Effector CD4-positive, alpha-beta T cell (primary cell): ENCODE measurements at places on chromosomes 2 and 18.

GRCh38 chr2:39981883-39982311, 202.8 kb upstream of the THUMPD2 start:
- DNase-seq = no peak

- DNase-seq = no peak
These were observed 230.1 kb downstream of the GPD2 start for GRCh38 chr2:156666130-156666785.

DNA sequence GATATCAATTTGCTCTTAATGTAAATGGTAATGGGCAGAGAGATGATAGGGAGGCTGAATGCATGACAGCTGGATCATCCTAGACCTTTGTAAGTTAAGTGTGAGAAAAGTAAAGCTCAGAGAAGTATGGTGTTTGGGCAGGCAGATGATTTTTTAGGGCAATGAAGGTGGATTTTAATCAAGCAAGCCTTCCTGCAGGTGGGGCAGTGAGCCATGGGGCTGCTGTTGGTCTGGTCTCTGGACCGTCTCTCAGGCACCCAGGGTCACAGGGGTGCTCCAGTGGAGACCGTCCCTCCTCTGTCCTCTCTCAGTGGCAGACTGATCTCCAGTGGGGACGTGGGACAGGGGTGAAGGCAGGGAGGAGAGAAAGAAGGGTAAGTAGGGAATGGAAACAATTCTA, 69.8 kb upstream of the STK17B start:
- no peak for DNase-seq

DNA sequence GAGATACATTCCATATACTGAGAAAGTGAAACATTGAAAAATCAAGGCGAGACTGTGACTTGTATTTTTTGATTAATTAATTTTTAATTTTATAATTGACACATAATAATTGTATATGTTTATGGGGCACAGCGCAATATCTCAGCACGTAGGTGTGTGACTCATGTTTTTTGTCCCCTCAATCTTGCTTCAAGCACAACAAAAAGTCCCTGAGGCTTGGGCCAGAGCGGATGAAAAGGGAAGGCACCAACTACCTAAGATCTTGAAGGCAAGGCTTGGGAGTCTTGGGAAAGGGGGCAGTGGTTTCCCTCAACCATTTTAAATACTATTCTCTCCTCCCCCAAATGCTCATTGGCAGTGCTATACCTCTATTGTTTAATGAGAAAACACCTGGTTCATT, 9.9 kb downstream of the SGPP2 start:
- DNase-seq = no peak

- no peak for DNase-seq
These were observed 98.4 kb downstream of the PLEKHM3 start for GRCh38 chr2:207926989-207927300.

DNA sequence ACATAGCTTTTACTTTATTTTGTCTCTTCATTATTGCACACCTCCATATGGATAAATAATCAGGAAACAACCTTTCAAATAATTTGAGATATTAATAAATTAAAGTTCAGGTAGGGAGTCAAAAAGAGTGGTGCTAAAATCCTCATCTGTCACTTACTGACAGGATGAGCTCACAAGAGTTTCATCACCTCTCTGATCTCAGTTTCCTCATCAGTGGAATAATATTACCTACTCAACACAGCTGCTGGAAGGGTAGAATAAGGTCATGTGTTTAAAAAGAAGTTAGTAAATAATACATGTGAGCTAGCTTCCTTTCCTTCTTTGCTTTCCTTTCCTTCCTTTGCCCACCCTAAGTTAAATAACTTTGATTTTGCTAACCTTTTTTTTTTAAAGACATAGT, 61.9 kb downstream of the RDH14 start:
- no peak for DNase-seq

GRCh38 chr2:101830555-101830954, 133.0 kb downstream of the MAP4K4 start:
- no peak for DNase-seq

DNA sequence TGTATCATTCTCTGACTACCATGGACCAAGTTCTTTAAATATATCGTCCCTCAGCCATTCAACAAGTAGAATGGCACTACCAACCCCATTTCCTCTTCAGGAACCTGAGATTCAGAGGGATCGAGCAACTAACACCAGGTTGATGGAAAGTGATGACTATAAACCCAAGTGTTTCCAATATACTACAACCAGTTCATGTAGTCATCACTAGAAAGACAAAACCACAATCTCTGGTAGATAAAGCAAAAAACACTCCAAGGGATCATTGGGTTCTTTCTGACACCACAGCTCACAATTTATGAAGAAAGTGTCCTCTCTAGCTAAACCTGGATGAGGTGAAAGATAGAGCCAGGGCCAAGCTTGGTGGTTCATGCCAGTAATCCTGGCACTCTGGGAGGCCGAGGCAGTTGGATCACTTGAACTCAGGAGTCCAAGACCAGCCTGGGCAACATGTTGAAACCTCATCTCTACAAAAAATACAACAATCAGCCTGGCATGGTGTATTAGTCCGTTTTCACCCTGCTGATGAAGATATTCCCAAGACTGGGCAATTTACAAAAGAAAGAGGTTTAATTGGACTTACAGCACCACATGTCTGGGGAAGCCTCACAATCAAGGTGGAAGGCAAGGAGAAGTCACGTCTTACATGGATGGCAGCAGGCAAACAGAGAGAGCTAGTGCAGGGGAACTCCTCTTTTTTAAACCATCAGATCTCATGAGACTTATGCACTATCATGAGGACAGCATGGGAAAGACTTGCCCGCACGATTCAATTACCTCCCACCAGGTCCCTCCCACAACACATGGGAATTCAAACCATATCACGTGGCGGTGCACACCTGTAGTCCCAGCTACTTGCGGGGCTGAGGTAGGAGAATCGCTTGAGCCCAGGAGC, 2.2 kb downstream of the CD226 start:
- DNase-seq = no peak

- DNase-seq = no peak
These were observed 6.8 kb upstream of the COLEC11 start for GRCh38 chr2:3588084-3588483.

- no peak for DNase-seq
These were observed 872 bp downstream of the ASB1 start for GRCh38 chr2:238427435-238428162.

GRCh38 chr18:32482117-32482516, 11.4 kb upstream of the GAREM1 start:
- DNase-seq = no peak

DNA sequence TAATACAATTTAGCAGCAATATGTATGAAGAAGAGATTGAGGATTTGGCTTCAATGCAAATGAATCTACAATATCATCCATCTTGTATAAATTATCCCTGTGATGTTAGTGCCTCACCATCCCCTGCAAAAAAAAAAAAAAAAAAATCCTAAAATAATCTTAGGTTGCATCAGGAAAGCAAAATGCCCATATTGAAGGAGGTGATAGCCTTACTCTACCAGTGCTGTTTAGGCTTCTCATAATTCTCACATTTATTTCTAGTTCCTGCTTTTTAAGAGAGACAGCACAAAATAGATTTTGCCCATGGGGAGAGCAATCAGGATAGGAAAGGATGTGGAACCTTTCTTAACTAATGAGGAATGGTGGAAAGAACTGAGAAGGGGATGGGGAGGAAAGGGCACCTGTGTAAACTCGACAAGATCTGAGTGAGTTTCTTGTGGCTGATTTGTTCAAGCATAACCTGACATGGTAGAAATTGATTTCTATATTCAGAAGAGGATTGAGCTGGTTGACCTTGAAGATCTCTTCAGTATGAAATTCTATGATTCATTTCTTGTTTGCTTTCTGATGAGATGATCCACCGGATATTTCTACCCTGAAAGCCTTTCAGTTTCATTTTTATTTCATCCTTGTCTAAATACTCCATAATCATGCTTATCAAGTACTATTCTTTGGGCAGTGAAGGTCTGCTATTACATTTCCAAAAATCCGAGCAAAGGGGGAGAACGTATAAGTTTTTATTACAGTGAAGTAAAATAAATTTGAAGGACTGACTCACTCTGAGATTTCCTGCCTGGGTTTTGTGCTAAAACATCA, 391.2 kb downstream of the PTPRM start:
- no peak for DNase-seq

GRCh38 chr2:144048631-144049060, 471.3 kb downstream of the ZEB2 start:
- DNase-seq = no peak

- DNase-seq = no peak
These were observed 272.0 kb downstream of the TGIF1 start for GRCh38 chr18:3721771-3722648.

DNA sequence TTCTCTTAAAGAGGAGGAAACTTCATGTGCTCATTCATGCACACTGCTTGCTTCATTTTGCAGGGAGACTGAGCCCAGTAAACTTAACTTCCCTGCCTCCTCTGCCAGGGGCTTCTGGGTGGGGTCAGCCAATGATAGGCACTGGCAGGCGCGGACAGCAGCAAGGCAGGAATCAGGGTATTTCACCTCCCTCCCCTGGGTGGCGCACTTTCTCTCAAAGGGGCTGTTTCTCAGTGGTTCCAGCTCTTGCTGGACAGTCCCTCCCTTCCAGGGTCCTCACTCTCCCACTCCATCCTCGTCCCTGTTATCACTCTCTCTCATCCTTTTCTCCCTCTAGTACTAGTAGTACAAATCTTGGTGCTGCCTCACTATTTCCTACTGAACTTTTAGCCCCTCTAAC, 320.5 kb upstream of the ZNF521 start:
- DNase-seq = no peak

GRCh38 chr18:55847960-55848359, 260.0 kb upstream of the TCF4 start:
- no peak for DNase-seq

GRCh38 chr2:26654061-26654340, 12.8 kb upstream of the CIB4 start:
- DNase-seq = no peak

- DNase-seq = no peak
These were observed 117.2 kb downstream of the SH3RF3 start for GRCh38 chr2:109246176-109246575.

DNA sequence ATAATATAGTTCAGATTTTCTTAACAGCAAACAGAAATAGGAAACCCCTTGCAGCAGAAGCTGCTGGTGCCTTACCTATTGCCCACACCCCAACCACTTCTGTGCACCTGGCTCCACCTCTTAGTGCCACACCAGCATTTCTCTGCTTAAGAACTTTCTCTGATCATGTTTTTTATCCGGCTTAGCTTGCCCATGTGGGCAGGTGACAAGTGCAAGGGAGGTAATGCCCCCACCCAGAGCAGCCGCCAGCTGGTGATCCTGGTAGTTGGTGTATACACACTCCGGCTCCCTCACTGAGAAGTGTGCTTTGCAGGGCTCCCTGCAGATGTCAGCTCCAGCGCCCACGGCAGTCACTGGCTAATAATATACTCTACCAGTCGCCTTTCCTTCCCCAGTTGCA, 126.3 kb downstream of the ALPK2 start:
- DNase-seq = no peak

GRCh38 chr2:150211164-150211631, 276.3 kb downstream of the RND3 start:
- DNase-seq = no peak

GRCh38 chr2:236718207-236718992, 148.8 kb downstream of the ACKR3 start:
- no peak for DNase-seq

GRCh38 chr2:123144082-123144481, 881.0 kb upstream of the CNTNAP5 start:
- DNase-seq = no peak

DNA sequence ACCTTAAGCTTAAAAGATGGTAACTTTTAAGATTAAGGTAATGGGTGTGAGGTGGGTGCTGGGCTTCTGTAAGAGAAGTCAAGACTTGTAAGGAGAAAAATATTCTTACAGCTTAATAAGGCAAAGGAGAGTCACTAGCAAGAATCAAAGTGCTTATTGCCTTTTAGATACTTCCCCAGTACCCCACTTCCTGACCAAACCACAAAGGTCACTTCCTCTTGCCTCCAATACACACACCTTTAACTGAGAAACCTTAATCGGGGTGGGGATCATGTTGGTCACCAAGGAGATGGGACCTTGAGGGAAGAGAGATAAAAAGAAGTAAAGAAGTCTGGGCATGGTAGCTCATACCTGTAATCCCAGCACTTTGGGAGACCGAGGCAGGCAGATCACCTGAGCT, 10.6 kb upstream of the ATG16L1 start:
- DNase-seq = no peak

DNA sequence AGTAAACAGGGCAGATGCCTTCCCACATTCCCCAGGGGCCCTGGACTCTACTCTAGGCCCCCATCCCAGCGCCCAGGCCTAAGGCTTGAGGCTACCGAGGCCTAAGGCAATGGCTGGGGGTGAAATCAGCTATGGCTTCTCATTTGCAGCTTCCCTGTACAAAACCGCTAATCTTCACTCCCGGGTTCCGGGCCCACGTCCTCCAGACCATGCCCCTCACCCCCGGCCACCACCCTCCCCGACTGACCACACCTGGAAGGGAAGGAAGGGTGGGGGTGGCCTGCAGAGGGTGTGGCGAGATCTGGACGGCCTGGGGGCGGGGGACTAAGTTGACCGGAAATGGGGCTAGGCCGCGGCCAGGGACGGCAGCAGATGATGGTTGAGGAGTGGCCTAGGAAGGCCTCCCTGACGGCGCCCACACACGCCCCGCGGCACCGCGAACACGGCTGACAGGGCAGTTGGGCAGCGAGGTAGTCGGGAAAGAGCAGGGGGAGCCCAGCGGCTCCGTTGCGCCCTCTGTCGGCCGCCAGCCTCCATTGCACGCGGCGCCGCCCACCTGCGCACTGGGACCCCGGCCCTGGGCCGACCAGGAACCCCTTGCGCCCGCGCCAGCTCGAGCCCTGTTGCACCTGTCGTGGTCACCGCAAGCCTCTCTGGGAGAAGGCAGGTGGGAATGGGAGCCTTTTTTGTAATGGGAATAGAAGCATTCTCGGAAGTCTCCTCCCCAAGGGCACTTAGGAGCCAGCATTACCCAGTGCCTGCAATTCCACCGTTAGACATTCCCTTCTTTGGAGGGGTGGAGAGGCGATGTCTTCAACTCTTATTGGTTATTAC, 117.1 kb upstream of the STPG4 start:
- DNase-seq = peak; percentile 24

DNA sequence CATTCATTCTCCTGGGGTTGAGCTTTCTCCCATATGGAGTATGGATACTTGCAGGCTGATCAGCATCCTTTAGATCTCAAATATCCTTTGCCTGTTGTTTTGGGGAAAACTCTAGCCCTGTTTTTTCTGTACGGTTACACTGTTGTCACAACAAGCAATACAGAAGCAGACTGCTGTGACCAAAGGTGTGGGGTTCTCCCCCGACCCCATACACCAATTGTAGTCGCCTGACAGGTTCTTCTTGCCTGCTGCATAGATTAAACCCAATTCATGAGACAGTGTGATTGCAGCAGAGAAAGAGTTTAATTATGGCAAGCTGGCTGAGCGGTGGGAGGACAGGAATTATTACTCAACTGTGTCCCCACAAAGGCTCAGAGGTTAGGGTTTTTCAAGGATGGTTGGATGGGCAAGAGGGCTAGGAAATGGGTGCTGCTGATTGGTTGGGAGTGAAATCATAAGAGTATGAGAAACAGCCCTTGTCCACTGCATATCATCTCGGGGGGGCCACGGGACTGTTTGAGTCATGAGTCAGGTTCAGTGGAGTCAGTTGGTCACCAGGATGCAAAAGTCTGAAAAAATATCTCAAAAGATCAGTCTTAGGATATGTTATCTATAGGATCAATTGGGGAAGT, 40.6 kb downstream of the ITGB1BP1 start:
- DNase-seq = no peak
